ENCODE measurements at places on chromosomes 3 and 15.
A peak's percentile ranks its signal among the peaks of the same experiment; 100 is the strongest.

- no peak for DNase-seq
Observed at GRCh38 chr3:182906036-182906435, 74.3 kb downstream of the DCUN1D1 start.

DNA sequence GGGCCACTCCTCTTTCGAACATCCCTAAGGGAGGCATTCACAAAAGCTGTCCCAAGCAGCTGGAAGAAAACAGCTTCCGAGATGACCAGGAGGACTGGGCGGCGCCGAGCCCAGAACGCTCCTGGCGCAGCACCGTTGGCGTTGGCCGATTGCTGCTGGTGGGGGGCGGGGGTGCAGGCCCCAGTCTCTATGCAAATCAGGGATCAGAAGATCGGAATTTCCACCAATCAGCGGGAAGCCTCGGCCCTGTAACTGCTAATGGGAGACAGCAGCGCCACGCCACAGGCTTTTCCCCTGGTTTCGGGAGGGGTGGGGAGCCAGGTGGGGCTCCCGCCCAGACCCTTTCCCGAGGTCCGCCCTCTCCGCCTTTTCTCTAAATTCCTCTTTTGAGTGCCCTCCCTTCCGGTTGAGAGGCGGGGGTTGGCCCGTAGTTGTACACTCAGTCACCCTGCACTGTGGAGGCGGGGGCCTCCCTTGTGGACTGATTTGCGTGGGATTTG is 27.0 kb downstream of the HMCES start:
- DNase-seq, result peak; percentile 52

GRCh38 chr3:72044231-72044855 is 259.4 kb upstream of the PROK2 start:
- DNase-seq, result no peak

DNA sequence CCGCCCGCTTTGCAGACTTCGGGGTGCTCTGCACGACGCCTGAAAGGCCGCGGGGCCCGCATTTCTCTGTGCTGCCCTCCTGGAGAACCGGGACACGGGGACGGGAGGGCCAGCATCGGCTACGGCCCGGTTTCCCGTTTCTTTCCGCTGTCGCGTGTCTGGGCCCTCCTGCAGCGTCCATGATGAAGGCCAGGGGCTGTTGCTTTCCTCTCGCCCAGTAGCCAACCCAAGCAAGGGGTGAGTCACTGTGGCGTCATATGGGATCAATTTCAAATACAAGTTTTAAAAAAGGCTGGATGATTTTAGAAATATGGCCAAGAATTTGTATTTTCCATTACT is 435 bp downstream of the SLC35G2 start:
- no peak for DNase-seq

DNA sequence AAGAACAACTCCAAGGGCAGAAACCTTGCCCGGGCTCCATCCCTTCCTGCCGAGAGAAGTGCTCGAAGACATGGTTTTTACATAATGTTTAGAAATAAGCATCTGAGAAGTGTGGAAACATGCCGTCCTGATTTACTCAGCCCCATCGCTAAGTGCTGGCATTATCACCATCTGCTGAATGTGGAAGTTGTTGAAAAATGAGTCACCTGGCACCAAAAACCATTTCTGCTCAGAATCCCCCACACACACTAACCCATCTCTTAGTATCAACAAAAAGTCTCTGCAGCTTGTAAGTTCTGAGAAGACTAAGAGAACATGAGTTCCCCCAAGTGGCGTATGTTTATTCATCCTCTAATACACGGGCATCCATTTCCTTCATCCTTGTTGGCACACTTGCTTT is 51.0 kb upstream of the ARL8B start:
- no peak for DNase-seq

GRCh38 chr15:74053941-74054529 is 28.3 kb downstream of the GOLGA6A start:
- DNase-seq, result peak; percentile 26

- DNase-seq, result no peak
Observed at GRCh38 chr3:180250172-180250571, 213.4 kb upstream of the PEX5L start.

DNA sequence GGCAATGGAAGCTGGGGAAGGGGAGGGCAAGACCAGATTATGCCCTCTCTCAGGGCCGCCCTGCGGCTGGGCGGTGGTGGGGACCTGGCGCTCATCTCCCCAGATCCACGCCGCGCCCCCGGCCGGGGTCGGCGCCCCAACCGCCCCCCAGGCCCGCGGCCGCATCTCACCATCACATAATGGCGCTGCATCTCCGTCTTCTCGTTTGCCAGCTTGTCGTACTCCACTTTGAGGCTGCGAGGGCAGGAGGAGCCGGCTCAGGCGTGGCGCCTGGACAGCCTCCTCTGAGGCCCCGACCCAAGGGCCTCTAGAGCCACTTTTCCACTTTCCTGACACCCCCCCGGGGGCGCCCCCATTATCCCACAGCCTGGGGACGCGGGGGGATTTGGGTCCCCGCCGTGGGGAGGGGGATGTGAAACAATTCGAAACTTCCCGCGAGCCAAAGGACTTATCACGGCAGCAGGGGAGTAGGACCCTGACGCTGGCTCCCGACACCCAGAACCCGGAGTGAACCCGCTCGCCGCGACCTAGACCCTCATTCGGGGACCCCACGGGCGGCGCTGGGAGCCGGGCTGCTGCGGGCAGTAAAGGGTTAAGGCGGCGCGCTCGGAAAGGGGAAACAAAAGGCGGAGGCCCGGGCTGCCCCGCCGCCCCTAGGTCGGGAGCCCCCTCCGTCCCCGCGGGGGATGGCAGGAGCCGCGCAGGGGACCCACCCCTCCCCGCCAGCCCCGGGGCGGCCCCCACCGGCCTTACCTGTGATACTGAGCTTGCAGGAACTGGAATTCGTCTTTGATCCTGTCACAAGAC is 2.1 kb downstream of the TLE3 start:
- peak; percentile 32 for DNase-seq

- no peak for DNase-seq
Observed at GRCh38 chr3:13662238-13662847, 113.4 kb downstream of the FBLN2 start.

DNA sequence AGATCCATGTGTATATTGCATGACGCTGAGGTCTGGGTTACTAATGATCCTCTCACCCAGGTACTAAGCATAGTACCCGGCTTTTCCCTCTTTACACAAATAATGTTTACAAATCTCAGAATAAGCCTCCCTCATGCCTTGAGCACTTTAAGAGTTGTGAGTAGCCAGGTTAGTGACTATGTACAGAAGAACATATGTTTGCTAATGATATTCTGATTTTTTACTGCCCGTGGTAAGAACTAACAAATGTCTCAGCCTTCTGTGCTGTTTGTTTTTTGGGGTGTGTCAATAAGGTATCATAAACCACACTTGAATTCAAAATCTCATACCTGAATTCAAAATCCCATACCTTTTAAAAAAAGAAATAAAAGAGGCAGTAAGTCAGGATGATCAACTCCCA is 59.5 kb downstream of the ABCC5 start:
- no peak for DNase-seq

DNA sequence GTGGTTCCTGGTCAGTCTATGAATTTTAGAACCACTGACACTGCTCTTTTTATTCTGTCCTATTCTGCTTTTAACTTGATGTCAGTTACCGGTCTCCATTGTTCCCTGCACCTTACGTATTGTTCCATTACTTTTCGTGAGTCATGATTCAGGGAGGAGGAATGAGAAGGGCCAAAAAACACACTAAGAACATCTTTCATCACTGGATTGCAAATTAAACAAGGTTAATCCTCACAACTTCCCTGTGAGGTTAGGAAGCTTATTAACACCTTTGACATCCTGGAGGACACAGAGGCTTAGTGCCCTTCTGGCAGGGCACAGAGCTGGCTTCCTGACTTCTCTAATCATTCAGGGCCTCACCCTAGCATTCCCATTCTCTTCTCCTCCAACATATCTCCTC is 227.6 kb upstream of the SATB1 start:
- no peak for DNase-seq

GRCh38 chr3:111351334-111351733 is 190.7 kb upstream of the CD96 start:
- DNase-seq, result no peak

GRCh38 chr3:138688871-138689299 is 80.3 kb downstream of the FAIM start:
- DNase-seq, result no peak

DNA sequence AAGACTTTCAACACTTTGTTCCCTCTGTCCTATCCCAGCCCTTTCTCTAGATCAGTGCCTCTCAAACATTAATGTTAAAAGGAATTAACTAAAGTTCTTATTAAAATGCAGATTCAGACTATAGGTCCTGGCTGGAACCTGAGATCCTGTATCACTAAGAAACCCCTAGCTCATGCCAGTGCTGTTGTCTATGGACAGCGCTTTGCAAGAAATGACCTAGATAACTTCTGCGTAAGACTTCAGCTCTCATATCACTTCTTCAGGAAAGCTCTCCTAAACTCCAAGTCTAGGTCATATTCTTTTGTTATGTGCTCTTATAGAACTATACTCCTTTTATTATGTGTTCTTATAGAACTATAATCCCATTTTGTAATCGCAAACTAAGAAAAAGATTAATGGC is 67.8 kb upstream of the CDIN1 start:
- no peak for DNase-seq

DNA sequence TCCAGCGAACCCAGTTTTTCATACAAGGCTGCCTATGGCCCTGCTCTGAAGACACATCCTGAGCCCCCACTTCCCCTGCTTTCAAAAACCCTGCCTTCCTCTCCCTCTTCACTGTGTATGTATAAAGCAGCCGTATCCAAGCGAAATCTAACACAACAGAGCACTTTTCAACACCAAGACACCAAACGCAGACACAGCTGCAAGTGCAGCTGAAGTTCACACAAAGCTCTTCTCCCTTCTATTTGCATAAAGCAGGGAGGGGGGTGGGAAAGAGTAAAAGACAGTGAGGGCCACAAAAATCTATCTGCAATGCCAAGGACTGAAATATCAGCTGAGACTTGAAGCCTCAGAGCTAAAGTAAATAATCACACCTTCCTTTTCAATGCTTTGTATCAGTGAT is 35.1 kb upstream of the CSPG5 start:
- DNase-seq, result no peak

- DNase-seq, result no peak
Observed at GRCh38 chr3:143447491-143447890, 327.9 kb downstream of the CHST2 start.

DNA sequence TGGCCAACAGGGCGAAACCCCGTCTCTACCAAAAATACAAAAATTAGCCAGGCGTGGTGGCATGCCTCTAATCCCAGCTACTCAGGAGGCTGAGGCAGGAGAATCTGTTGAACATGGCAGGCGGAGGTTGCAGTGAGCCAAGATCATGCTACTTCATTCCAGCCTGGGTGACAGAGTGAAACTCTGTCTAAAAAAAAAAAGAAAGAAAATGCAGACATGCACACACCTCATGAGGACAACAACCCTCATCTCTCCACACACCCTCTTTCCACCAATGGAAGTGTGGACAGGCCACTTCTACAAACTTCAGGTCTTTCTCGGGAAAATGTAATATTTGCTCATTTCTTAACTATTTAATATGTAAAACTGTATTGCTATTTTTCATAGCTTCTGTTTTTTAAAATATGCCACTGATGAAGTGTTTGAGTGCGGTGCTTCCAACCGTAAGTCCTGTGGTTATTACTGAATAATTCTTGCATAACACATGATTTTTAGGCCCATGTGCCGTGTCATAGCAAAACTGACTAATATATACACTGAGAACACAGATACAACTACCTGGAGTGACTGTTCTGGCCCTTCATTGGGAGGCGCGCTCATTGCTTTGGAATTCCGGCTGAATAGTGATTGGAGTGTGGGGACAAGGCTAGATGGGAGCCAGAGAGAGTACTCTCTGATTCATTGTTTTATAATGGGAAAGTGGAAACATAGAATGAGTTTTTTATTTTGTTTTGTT is 23.1 kb downstream of the LRRC31 start:
- peak; percentile 31 for DNase-seq

DNA sequence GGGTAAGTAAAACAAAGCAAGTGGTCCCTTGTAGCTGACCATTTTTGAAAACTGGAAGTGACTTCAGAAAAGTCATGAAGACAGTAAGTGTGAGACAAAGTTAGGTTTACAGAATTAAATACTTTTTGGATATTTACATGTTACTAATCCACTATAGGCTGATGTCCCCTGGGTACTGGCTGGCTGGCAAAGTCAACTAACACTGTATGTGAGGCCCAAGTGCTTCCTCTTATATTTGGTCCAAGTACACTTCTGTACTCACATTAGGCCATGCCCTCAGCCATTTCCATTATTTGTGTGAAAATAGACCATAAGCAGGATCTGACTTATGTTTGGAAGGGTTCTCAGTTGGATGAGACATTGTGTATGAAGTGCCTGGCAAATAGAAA is 5.5 kb upstream of the LEKR1 start:
- DNase-seq, result no peak

DNA sequence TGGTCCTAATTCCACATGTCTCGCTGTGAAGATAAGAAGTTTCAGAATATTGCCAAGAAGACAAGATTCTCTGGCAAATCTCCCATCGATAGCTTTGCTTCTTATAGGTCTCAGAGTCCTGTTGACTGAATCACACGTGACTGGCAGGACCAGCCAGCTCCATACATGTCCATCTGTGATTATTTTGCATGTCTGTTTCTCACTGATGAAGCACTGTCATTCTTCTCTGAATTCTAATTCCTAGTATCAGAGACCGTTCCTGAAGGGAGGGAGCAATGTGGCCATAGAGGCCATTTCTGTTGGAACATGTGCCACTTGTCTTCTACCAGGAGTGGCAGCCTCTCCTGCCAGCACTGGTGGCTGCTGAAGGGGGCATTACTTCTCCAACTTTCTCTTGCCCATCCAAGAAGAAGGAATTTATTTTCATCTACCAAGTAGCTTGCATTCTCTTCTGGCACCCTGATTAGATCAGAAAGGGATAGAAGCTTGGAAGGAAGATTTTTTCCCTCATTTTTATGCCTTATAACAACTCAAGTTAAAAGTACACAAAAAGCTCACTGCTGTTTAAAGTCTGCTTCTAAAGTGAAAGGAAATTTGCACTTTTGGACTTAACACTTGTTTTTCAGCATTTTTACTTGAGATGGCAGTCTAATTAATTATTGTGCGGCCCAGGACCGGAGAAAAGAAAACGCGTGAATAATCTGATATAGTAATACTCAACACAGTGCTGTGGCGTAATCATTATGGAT is 115.8 kb downstream of the IQCH start:
- DNase-seq, result no peak

GRCh38 chr3:147141516-147142288 is 264.6 kb downstream of the ZIC4 start:
- DNase-seq, result no peak

GRCh38 chr15:62462268-62462667 is 297.2 kb upstream of the C2CD4B start:
- DNase-seq, result no peak

- no peak for DNase-seq
Observed at GRCh38 chr3:133850034-133850433, 44.4 kb downstream of the SRPRB start.

GRCh38 chr3:151305060-151305774 is 11.4 kb downstream of the GPR87 start:
- no peak for DNase-seq

DNA sequence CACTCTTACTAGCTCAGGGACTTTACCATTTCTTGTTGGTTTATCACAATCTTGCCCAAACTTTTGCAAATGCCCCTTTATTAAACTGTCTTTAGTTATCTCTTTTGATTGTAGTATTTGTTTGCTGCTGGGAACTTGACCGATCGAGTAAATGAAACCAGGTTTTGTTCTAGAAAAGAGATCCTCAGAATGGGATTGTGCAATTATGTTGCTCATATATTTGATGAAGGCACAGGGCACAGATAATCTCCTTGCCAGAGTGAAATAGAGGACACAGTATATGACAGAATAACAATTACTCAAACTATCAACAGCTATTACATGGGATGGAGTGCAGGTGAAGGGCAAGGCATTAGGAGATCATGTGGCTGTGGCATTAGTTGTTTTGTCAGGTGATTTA is 216.6 kb upstream of the RASGRP1 start:
- DNase-seq, result no peak
